GM04503 (cell line): ENCODE measurements at places on chromosomes 3 and 15.

GRCh38 chr3:115284980-115285379, 137.9 kb upstream of the ZBTB20 start:
- DNase-seq: no peak

- DNase-seq: no peak
These were observed 65.2 kb downstream of the FHIT start for GRCh38 chr3:61186030-61186429.

DNA sequence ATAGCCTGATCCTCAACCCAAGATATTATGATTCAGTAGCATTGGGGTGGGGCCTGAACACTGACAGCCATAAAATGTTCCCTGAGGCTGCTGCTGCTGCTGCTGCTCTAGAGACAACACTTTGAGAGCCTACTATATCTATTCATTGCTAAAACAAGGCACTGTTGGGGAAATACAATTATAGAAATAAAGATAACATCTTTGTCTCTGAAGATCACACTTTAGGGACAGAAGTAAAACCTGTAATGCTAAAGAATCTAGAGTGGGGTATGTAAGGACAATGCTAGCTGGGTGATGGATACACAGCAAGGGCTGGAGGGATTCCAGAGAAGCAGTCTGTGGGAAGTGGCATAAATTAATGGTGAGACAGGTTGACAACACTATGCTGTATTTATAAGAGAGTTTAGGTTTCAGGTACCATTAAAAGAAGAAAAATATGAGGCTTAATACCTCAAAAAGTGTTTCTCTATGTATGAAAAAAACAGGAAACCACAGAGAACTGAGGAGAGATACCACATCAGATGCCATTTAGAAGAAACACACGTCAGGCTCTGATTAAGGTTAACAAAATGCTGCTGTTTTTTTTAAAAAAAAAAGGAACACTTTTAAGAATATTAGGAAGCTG, 115.9 kb downstream of the CBLB start:
- no peak for DNase-seq

GRCh38 chr15:99105514-99106341, 848 bp downstream of the SYNM start:
- DNase-seq: no peak

- DNase-seq: no peak
These were observed 42.0 kb downstream of the GSK3B start for GRCh38 chr3:120052225-120052624.

DNA sequence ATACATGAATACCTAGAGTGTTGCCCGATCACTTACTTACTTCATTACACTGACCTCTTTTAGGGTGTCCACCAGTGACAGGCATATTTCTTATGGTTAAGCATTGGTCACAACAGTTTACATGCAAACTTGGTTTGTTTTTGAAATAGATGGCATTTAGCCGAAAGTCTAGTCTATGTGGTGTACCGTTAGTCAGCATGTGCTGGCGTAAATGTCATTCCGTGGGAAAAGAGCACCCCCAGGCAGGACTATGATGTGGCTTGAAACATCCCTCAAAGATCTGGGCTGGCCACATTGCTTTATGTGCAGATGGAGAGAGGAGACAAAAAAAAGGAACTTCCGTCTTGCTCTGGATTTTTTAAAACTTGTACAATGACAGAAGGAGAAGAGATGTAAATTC, 357.0 kb upstream of the ICE2 start:
- DNase-seq: peak; percentile 80

DNA sequence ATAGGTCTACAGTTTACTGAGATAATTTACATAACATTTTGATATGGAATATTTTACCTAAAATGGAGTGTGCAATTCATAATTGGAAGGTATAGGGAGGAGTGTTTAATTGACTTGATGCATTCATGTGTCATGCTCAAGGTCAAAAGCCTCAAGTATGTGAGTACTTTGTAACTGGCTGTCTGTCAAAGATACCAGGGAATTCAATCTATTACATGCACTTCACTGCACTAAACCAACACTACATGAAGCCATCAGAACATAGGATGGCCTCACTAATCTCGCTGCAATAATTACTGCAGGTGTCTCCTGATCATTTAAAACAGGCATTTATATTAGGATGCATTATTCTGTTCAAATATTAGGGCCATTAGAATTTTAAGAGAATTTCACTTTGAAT, 367.2 kb downstream of the CNTN4 start:
- no peak for DNase-seq

GRCh38 chr3:45655906-45656305, 33.3 kb upstream of the SACM1L start:
- DNase-seq: no peak

DNA sequence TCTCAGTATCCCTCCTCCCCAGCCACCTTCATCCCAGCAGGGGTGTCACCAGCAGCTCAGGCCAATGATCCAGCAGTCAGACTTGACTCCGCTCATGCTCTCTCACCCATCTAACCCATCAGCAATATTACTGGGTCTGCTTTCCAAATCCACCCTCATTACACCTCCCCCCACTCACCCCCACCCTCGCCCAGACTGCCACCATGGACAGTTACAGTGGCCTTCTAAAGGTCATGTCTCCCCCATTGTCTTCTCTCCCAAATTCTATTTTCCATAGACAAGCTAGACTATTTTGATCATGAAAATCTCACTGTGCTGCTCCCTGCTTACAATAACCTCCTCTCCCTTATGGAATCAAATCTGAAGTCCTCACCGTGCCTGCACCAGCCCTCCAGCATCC, 156.0 kb downstream of the TJP1 start:
- no peak for DNase-seq

GRCh38 chr3:170975283-170976189, 51.0 kb downstream of the SLC2A2 start:
- DNase-seq: no peak

DNA sequence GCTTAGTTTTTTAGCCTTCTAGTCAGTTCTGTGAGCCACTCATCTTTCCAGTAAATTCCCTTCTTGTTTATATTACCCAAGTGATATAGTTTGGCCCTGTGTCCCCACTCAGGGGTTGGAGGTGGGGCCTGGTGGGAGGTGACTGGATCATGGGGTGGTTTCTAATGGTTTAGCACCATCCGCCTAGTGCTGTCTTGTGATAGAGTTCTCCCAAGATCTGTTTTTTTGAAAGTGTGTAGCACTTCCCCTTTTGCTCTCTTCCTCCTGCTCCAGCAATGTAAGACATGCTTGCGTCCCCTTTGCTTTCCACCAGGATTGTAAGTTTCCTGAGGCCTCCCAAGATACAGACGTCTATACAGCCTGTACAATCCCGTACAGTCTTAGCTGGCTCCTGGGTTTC, 53.7 kb upstream of the INO80 start:
- no peak for DNase-seq

- DNase-seq: no peak
These were observed 8.4 kb upstream of the EHD4 start for GRCh38 chr15:41980654-41981323.

DNA sequence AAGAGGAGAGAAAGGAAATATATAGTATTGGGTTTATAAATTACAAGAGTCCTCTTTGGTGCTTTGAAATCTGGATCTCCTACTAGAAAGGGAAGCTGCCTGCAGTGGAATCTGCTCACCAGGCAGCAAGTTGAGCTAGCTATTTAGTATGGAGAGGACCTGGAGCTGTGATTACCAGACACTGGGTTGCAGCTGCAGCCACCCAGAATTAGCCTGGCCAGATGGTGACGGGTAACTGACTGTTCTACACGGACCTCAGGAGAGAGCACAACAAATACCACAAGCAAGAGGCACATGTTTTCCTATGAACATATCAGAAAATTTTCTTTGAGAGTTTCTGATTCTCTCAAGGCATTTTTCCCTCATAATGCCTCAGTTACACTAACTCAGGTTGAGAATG, 46.5 kb downstream of the SYNPR start:
- DNase-seq: no peak

- no peak for DNase-seq
These were observed 170.9 kb upstream of the THBS1 start for GRCh38 chr15:39409876-39410530.

DNA sequence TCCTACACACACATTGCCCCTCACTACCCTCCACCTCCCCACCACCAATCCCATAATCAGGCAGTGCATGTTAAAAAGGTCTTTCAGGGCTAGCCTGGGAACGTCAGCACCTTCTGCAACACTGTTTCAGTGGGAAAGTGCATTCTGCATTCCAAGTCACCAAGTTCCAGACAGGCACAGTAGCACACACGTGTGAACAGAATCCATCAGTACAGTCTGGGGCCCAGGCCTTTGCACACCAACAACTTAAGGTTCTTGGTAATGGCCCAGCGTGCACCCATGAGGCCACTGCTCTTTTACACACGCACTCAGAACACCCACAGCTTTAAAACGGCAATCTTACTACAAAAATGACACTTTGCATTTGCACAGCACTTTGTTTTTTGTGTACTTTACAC, 1.2 kb downstream of the ANXA2 start:
- no peak for DNase-seq

GRCh38 chr3:42176242-42177034, 85.3 kb downstream of the TRAK1 start:
- no peak for DNase-seq

DNA sequence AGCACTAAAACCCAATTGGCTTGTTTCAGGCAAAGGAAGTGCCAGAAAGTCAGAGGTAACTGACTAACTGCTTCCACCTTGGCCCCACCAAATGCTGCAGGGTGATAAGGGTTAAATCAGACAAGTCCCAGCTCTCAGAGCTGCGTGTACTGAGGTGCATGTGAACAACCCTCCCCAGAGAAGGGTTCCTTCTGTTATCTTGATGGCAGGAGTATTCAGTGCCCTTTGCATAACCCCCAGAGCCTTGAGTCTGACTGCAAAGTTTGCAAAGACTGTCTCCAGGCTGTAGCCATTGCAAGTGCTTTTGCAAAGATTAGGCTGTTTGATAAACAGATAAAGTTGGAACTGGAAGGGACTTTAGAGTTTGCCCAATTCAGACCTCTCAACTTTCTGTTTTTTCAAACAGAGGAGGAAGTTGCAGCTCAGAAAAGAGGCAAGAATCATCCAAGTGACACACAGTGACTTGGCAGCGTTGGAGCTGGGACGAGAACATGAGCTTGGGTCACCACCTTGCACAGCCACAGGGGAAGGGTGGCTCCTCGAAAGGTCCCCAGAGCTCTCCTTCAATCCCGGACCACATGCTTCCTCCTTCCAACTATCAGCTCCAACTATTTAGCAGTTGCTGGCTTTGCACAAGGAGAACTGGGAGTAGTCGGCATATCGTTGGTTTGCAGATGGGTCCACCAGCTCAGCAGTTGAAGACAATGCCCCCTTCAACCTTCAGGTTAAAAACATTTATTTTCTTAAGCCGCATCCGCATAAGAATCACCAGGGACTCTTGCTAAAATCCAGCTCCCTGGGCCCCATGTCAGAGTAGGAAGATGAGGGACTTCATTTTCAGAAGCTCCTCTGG, 224.8 kb upstream of the HES1 start:
- no peak for DNase-seq

DNA sequence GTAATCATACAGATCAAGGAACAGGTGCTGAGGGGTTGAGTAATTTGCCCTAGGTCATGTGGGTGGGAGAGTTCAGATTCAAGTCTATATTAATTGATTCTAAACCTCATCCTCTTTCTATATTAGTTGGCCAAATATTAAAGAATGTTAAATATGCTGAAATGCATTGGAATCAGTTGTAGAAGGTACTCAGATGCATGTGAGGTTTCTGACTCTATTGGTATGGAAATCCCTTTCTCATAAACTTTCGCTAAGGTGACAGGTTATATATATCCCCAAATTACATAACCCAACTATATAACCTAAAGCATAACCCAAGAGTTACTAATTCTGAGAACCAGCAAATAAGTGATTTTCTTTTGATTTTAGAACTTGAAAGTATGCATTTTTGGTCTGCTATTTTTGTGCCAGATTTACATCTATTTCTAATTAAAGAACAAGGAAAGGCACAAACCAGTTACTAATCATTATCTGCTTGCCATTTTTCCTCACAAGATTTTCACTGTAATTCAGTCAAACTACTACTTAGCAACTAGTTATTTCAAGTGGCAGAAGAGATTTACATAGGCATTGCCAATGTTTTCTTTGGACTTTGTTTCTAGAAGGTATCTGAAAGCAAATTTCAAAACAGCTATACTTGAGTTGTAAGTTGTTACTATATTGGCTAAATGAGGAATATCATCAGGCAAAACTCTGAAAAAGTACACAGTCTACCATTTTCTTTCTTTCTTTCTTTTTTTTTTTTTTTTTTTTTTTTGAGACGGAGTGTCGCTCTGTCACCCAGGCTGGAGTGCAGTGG, 201.3 kb downstream of the RBMS3 start:
- no peak for DNase-seq

DNA sequence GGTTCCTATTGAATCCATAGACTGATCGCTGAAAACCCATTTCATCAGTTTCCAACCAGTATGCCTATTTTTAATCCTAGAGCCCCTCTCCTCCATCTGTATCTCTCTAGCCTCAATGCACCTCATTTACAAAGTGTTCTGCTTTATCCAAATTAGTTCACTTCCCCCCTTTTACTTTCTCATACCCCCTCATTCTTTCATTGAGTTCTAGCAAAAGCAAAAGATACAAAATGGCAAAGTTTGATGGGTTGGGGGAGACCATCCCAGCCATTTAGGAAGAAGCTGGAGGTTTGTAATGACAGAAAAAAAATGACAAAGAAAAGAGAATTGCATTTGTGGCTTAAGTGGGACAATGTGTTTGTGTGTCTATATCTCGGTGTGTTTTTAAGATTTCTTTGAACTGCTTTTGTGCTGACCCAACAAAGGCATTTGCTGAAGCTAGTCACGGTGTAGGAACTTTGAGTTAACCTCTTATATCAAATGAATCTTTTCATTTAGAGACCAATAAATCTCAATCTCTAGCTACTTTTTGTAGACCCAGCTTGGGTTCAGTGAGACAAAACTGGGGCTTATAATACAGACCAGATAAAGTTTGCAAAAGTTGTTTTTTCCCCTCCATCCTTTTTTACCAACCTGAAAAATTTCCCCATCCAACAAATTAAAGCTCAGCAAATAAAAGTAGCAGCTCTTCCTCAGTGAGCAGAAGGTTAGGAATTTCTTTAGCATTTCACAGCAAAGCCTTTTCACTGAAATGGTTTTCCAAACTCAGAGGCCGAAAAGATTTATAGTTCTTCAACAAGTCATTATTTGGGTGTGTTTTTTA, 18.7 kb downstream of the NR2F2 start:
- DNase-seq: no peak

GRCh38 chr3:144638009-144638408, 666.4 kb downstream of the DIPK2A start:
- no peak for DNase-seq

GRCh38 chr15:36449084-36449661, 130.3 kb upstream of the CDIN1 start:
- no peak for DNase-seq

GRCh38 chr15:67723294-67724024, 101.8 kb upstream of the SKOR1 start:
- no peak for DNase-seq

DNA sequence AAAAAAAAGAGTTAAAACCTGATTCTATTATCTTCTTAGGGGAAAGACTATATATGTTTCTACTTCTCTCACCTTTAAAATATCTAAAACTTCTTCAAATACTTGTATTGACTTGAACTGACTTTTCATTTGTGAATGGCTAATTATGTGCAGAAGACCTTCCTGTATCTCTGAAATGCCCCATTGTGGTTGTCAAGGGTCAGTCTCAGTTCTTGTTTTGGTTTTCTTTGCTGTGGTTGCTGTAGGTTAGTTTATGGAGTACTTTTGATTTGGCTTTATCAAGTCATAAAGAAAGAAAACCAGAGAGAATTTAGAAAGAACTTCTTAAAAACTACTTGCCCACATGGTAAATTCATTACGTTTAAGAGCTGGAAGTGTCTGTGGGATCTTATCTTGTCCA, 345.3 kb upstream of the POU1F1 start:
- no peak for DNase-seq
